Amniotic epithelial cell (primary cell): ENCODE measurements at places on chromosomes 7 and 10.
A peak's percentile ranks its signal among the peaks of the same experiment; 100 is the strongest.

- DNase-seq: peak; percentile 60
These were observed 112.7 kb downstream of the CCNY start for GRCh38 chr10:35448687-35449662.

GRCh38 chr10:36507715-36508114 is 617.7 kb upstream of the ANKRD30A start:
- no peak for DNase-seq

GRCh38 chr7:99734987-99735386 is at the start of gene CYP3A7:
TSS of gene CYP3A7 (minus strand) at chr7:99735196. CDS start at chr7:99735093, 103 bp downstream.
- peak; percentile 30 for DNase-seq

GRCh38 chr7:49295146-49295545 is 370.8 kb downstream of the CDC14C start:
- DNase-seq: no peak

DNA sequence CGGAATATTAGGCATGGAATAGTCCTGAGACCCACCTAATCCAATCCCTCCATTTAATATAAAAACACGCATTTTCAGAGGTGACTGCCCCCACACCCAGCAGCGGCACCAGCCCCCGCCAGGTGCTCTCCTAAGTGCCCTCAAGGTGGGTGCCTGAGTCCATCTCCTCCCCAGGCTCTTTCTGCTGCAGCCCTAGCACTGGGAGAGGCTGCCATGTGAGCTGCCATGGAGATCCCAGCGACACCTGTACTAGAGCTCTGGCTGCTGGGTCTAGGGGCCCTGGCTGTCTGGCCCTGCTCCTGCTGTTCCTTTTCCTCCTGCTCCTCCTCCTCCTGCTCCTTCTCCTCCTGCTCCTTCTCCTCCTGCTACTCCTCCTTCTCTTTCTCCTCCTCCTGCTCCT is 191.1 kb upstream of the BMPER start:
- DNase-seq: no peak

GRCh38 chr10:113410618-113411017 is 142.2 kb upstream of the HABP2 start:
- no peak for DNase-seq

DNA sequence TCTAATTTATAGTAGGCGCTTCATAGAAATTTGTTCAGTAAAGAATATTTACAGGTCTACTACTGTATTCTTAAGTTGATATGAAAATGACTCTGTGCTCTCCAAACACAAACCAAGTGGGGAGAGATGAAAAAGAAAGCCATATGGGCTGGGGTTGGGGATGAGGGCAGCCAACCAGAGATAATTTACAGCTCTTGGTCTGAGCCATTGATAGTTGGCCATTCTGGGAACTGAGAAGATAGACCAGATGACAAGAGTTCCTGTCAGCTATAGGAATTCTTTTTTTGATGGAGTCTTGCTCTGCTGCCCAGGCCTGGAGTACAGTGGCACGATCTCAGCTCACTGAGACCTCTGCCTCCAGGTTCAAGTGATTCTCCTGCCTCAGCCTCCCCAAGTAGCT is 57.4 kb downstream of the LAMB4 start:
- no peak for DNase-seq

DNA sequence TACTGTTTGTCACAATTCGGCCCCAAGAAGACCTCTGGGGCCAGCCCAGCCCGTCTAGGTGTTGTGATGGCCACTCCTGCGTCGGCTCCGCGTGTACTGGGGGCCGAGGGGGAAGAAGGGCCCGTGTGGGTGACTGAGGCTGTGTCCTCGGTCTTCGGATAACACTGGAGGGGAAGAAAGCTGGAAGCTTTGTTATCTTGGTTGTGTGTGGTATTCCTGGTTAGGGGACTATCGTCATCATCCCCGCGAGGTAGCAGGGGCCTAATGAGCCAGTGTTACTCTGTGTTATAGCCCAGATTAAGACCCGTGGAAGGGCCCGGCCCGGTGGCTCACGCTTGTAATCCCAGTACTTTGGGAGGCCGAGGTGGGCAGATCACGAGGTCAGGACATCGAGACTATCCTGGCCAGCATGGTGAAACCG is 854 bp downstream of the MTG1 start:
- peak; percentile 6 for DNase-seq

- DNase-seq: no peak
These were observed 4.2 kb downstream of the OSBPL3 start for GRCh38 chr7:24975644-24976260.

GRCh38 chr10:62230344-62231121 is 38.1 kb downstream of the RTKN2 start:
- DNase-seq: peak; percentile 43

DNA sequence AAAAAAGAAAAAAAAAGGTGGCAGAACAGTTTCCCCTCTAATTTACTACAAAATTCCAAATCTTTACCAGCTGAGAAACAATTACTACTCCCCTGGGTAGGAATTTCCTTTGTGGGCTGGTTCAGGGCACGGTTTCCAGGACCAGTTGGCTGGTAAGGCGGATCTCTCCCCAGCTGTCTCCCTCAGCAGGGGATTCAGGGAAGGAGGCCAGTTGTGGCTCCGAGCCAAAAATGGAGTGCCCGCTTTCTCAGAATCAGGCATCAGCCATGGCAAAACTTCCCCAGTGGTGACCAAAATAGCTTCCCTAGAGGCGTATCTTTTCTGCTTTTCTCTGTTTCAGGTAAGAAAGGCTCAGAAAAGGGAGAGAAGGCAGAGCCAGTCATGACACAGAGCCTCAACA is 91.2 kb downstream of the ZNF22 start:
- no peak for DNase-seq

DNA sequence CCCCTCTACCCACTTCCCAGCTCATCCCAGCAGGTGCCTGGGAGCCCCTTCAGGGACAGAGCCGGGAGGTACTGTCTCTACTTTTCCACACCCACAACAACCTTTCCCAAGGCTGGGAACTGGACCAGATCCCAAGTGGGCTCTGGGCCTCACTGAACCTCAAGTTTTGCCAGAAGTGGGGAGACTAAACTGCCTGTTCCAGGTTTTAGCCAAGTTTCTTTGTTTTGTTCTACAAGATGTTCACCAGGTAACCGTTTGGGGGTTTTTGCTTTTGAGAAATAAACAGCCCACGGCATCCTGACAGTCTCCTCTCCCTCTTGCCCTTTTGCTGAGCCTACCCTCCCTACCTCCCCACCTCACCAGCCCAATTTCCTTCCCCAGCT is 10.6 kb upstream of the EMX2 start:
- DNase-seq: no peak

- no peak for DNase-seq
These were observed 77.2 kb downstream of the TNS3 start for GRCh38 chr7:47504551-47505311.

DNA sequence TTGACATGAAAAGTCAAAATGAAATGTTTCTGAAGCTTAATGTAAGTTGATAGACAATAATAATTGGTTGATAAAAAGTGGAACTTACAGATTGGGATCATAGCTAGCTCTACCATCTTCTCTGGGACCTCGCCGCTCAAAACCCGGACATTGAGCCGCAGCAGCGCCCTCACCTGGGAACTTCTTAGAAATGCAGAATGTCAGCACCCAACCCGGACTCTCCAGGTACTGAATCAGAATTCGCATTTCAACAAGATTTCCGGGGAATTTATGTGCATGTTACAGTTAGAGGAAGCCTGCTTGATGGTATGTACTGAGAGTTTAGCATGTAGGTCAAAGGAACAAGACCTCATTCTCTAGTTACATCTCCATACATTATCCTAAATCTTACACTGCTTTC is 36.7 kb upstream of the ABLIM1 start:
- DNase-seq: peak; percentile 23

DNA sequence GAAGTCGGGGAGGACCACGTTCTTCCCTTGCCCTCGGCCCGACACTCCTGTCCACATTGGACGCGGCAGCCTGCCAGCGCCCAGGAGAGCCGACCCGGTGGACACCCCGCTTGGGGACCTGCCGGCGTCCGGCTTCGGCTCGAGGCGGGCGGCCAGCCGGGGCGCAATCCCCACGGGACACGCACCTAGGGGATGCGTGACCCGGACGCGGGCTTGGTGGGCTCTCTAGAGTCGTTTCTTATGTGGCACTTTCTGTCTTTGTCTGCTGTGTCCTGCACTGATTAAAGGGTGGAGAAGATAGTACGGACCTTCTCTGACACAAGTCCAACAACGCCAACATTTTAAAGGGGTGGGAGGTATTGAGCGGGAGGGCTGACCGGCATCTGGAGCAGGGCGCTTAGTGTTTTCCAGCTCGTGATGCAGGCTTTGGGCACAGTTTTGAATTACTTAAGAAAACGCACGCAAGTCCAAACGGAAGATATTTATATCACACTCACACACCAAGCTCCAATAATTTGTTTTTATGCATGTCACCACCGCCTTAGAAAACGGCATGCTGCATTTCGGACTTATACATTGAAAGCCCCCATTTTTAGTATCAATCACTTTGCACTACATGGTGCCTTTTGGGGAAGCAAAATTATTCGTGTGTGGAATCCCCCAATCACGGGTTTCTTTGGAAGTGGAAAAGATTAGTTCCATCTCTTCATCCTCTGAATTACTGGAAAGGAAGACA is 3.9 kb upstream of the SPAG6 start:
- no peak for DNase-seq

DNA sequence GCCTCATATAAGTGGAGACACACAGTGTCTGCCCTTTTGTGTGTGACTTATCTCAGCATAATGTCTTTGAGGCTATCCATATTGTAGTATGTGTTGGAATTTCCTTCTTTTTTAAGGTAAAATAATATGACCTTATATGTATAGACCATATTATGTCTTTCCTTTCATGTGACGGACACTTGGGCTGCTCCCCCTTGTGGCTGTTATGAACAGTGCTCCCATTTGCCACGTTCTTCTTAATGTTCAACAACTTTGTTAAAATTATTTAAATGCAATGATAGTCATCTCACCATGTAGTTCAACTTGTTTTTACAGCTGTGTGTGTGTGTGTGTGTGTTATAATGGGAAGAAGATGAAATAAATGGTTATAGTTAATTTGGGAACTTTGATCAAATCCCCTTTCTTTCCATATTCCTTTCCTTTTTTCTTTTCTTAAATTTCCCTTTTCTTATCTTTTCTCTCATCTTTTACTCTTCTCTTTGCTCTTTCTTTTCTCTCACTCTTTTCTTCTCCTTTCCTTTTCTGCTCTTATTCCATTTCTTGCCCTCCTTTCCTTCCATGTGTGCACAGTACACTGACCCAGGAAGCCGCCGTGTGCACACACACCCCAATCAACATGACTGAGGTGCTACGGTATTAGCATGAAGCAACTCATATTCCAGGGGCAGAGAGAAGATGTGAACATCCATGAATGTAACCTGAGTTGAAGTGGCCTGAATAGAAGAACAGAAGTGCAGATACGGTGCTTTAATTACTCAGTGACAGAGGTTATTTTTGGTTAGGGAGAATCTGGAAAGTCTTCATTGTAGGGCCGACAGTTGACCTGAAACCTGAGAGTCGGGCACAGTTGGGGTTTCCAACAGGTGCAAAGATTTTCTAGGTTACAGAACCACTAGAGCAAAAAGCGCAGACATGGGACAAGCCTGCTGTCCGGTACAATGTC is 596.6 kb downstream of the SDK1 start:
- peak; percentile 50 for DNase-seq

DNA sequence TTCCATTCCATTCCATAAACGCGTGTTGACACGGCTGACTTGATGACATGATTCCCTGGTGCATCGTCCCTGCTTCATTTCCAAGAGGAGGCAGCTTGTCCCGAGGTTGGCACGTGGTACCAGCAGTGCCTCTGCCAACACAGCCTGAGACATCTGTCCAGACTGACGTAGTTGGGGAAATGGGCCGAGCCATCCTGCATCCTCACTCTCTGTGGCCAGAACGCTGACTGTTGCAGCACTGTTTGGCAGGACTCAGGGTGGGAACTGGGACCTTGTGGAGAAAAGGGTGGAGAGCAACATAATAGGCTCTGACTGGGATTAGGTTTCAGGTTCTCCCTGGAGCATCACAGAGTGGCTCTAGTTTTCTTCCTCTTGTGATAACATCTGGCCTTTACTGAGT is 118.6 kb upstream of the BTBD16 start:
- no peak for DNase-seq

DNA sequence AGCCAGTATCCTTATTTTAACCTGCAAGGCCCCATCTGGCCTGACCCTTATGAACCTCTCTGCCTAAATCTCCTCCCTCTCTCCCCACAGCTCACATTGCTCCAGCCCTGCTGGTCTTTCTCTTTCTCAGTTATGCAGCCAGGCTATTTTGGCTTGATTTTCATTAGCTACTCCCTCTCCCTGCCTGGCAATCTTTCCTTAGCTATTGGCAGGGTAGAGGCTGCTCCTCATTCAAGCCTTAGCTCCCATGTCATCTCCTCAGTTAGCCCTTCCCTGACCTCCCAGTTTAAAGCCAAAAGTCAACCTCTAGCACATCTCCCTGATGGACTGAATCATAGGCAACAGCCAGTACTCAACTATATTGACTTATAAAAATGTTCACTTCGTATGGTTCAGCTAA is 214.4 kb upstream of the CELF2 start:
- DNase-seq: no peak

DNA sequence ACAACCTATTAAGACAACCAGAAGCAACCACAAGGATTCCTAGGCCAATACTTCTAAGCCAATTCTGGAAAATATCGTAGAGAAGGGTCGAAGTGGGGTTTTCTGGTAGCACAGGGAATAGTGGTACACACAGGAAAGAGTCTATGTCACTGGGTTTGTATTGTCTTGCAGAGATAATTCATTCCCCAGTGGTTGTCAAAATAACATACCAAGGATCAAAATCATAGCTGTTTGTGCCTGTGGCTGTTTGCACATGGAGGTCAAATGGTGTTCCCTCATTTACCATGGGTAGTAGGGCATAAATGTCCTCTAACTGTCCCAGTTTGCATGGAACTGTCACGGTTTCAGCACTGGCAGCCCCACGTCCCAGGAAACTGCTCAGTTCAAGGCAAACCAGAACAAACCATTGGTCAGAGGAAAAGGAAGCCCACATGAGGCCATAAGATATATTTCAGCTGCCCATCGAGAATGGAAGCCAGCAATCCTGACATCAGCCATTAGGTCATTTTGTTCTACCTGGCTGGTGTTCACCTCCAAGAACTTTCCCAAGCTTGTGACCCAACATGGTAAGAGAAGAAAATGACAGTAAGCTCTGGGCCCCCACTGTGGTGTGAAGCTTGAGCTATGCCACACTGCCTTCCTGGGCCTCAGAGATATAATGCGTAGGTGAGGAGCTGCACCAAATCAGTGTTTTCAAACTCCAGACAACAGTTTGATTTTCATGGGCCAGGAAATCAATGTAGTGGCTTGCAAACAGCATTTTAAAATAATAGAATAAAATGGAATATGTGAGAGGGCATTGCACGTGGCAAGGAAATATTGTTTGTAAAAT is 53.9 kb upstream of the NFE2L3 start:
- DNase-seq: no peak
